LNCaP clone FGC (cell line): ENCODE measurements at places on chromosomes 6 and 20.

DNA sequence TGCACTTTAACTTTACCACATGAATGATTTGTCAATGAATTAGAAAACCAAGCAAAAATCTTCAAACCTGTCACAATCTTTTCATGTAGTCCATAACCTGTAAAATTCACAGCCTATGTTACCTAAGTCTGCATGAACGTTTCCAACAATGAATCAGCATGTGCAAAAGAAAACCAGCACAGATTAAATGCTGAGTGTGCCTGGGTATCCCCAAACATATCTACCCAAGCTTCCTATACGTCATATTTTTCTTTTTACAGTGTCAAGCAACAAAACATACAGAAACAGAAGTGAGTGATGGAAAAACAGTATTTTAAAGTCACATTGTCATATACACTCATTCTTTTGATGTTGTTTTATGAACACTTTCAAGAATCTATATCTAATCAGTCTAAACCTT, 713.5 kb downstream of the RFPL4B start:
- DNase-seq: no peak

DNA sequence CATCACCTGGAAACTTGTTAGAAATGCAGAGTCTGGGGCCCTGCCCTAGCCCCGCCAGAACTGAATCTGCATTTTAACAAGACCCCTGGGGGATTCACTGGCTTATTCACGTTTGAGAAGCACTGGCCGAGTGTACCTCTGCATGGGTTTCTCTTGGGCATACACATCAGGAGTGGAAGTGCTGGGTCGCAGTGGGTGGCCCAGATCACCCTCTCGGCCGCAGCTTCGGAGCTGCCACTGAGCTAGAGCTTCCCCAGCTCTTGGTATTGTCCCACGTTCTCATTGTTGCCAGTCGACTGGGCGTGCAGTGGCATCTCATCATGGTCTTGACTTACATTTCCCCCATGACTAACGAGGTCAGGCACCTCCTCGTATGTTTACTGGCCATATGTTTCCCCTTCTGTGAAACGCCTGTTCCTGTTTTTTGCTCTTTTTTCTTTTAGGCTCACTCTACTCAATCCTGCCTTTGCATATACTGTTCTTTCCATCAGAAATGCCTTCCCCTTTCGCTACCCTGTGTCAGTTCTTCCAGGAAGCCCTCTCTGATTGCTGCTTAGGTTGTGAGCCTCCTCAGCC, 3.0 kb upstream of the DLGAP4 start:
- DNase-seq: no peak

GRCh38 chr6:151001387-151002056, 136.0 kb downstream of the MTHFD1L start:
- no peak for DNase-seq

- DNase-seq: no peak
Measured at GRCh38 chr6:39834866-39835265, 42.7 kb downstream of the DAAM2 start.

DNA sequence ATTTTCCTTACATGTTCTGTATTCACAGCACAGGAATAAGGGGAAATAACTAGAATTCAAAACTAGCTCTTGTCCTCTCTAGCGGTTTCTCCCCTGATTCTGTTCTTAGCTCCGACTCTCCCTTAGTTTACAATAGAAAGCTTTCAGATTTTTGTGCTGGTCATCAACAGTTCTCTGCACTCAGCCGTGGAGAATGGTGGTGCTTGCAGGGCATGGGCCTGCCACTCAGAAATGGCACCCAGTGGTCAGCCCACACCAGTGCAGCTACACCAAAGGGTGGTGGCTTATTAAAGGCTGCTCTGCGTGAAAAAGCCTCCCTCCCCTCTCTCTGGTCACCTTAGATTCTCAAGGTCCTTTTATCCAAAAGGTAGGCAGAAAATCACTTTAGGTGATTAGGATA, 123.5 kb downstream of the SASH1 start:
- no peak for DNase-seq

- DNase-seq: no peak
Measured at GRCh38 chr6:133101790-133102189, 139.4 kb upstream of the EYA4 start.

DNA sequence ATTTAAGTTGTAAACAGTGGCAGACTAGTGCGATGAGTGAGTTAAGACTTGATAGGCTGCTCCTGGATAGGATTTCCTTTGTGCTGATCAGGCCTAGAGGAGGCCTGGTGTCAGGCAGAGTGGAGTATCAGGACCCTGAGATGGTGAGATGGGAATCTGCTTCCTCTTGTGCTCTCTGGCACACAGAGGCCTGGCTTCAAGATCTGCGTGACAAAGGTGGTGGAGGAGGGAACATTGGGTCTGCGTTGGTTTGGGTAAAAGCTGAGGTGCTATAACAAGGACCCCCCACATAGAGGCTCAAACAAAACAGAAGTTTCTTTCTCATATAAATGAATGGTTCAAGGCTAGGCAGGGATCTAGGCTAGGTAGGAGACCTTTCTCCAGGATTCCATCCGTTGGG, 20.3 kb downstream of the SCAND1 start:
- no peak for DNase-seq

GRCh38 chr6:53492860-53493634, 51.9 kb downstream of the GCLC start:
- DNase-seq: no peak

GRCh38 chr6:119162134-119162775, 83.8 kb upstream of the FAM184A start:
- no peak for DNase-seq

DNA sequence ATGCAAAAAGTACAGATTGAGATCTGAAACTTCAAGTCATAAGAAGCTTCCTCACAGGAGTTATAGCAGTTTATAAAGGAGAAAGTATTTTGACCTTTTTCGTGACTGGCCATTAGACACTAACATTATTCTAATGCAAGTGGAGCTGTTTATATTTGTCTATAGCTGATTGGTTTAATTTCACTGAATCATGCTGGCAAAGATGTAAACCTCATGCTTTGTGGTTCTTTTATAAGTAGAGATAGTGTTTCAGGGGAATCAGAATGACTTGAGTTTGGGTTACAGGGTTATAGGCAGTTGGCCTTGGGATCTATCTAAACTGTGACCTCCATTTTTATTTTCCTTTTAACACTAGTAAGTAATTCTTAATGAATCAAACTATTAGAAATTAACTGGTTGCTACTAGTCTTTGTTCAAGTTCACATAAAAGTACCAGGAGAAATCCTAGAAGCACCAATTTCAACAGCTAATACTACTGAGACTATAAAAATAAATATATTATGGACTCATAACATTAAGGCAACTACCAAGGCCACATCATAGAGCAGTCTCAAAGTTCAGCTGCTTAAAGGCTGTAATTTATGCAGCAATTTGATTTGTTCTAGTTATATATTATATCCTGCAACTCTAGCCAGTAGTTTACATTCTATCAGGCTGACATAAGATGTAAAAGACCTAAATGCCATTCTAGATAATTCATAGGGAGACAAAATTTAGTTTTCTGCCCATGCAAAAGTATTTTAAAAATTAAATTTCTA, 94.0 kb downstream of the RNGTT start:
- no peak for DNase-seq

- no peak for DNase-seq
Measured at GRCh38 chr6:18609715-18610114, 222.6 kb downstream of the RNF144B start.

DNA sequence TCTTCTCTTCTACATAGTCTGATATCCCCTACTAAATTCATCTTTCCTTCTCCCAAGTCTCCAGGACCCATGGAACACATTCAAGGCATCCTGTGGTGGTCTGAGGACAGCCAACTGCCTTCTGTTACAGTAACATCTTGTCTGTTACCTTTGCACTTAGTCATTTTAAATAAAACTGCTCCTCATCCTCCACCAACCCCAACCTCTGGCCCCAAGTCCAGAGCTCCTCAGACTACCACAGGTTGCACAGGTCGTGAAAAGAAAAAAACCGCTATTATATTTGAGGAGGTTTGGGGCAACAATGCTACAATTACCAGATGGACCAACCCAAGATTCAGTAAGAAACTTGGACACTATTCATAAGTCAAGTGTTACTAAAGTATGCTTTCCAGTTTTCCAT, 49.9 kb downstream of the MAN1A1 start:
- DNase-seq: no peak

DNA sequence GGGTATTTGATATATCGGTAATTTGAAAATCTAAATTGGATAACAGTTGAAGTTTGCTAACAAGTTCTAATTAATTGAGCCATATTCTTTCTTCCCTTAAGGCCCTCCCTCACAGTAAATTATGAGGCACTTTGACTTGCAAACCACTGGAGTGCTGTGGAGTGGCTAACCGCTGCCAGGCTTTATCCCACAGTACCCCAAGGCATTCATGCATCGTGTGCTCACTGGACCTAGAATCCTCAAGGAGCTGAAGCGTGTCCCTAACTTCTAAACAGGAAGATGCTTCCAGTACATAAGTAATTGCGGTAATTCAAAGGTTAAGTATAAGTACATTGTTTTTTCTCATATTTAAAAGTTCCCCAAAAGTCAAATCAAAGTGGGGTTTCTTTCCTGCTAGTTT, 499.9 kb downstream of the TFAP2A start:
- DNase-seq: no peak

- DNase-seq: no peak
Measured at GRCh38 chr20:5077761-5078387, 41.9 kb downstream of the PCNA start.

GRCh38 chr6:16292942-16293341, 54.6 kb downstream of the GMPR start:
- DNase-seq: no peak

DNA sequence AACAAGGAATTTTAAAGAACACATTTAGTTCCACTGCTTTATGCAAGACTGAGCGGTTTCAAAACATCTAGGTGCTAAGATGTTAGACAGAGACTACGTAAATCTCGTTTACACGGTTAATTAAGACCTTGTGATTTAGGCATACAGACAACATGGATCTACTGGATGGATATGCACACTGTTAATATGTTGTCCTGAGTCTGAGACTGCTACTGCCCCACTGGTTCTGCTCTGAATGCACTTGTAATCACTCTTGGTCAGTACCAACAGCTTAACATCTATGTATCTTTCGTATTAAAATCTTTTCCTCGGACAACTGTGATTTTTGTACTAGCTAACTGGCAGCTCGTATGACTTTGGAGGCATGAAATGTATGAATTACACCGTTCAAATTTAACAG, 3.1 kb downstream of the MAN1A1 start:
- DNase-seq: no peak

DNA sequence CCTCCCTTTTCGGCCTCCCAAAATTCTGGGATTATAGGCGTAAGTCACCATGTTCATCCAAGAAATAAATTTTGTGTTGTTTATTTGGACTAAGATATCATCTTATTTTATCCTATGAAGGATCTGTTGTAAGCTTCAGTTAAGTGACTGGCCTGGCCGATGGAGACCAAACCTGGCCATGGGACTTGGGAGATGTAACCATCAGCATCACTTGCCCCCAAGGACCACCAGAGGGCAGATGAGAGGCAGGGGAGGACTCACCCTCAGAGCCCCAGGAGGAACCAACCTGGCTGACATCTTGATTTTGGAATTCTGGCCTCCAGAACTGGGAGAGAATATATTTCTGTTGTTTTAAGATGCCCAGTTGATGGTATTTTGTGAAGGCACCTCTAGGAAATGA, 266.7 kb downstream of the CDH26 start:
- no peak for DNase-seq

DNA sequence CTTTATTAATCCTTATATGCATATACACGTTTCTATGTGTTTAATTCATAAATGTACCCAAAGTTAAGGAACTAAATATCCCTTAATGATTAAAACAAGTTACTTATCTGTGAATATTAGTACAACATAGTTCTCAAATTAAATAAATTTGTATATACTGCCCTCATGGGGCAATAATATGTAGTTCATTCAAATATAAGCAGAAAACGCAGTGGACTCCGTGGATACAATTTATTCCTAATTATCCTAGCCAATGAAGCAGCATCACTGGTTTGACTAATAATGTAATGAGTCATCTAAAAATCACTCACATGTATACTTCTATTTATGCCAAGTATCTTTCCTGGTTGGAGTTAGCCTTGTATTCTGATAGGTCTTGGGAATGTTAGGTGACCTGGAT, 111.6 kb downstream of the TBC1D32 start:
- DNase-seq: peak; percentile 8

- no peak for DNase-seq
Measured at GRCh38 chr6:109383438-109383940, 1.2 kb upstream of the CD164 start.

DNA sequence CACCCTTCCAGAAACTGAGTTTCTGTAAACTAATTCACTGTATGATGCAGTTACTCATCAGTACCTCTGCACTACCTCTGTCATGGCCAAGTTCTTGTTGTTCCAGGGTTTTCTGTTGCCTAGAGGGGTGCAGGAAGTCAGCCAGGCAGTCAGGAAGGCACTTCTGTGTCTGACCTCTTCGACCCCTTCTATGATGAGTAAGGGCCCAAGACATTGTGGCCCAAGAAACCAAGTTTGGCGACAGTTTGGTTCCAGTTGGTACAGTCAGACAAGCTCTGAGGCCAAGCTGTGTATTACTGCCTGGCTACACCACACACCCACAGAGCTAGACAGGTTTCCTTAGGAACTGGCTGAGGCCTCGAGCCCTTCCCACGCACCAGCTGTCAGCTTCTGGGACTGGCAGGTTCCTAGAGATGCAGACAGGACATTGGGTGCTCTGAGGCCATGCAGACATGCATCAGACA, 41.2 kb downstream of the TRAF3IP2 start:
- no peak for DNase-seq

DNA sequence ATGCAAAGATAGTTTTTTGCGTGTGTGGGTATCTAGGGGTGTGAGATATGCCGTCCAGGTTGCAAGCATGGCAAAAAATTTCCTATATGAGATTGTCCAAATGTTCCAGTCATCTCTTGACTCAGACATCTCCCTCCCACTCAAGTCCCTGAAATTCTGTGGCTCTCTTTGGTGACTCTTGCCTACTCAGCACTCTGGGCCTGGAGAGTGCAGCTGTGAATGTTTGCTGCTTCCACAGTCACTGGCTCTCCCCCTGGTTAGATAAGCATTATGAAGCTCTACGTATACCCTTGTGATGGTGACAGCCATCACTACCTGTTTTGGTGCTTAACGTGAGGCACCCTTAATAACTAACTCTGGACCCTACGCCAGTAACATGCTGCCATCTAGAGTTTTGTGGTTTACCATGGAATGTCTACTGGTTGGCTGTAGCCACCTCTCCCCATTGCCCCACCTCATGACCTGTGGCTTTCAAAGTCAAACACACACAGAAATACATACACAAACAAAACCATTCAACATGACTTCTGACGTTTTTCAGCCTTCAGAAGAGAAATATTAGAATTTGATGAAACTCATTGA, 621.9 kb upstream of the CITED2 start:
- DNase-seq: no peak
